ENCODE measurements at places on chromosomes 5 and 9. TPM values are rescaled to one million over a fixed set of nuclear protein-coding genes. Genes with fewer than 3 reads are reported as not detected.

The LCN1 gene
- 0.20 TPM for total RNA-seq

The FAM153A gene
- 0.10 TPM for total RNA-seq

The SLC24A2 gene
- total RNA-seq = not detected

The SH3RF2 gene
- total RNA-seq = 13.1 TPM

The CCDC183 gene
- 0.52 TPM for total RNA-seq

The KCNV2 gene
- total RNA-seq = not detected

The UBE2D2 gene
- 43.5 TPM for total RNA-seq

The FBP1 gene
- total RNA-seq = not detected

The CTNND2 gene
- not detected for total RNA-seq

The HRH2 gene
- 0.39 TPM for total RNA-seq

The LCN2 gene
- not detected for total RNA-seq

The C5 gene
- total RNA-seq = 5.3 TPM

The MEIKIN gene
- total RNA-seq = not detected

The CNTLN gene
- 10.0 TPM for total RNA-seq

The PCDHB10 gene
- total RNA-seq = 0.79 TPM

The C5orf34 gene
- total RNA-seq = 2.7 TPM

The INSL6 gene
- total RNA-seq = not detected

The FLT4 gene
- total RNA-seq = 0.33 TPM

The POU5F2 gene
- 1.2 TPM for total RNA-seq

The SPATA31D4 gene
- total RNA-seq = not detected

The IFNA10 gene
- total RNA-seq = not detected

The ZNF462 gene
- 18.2 TPM for total RNA-seq

The ZNF300 gene
- total RNA-seq = 3.9 TPM

The BHMT2 gene
- total RNA-seq = 6.4 TPM

The ZCCHC7 gene
- total RNA-seq = 17.2 TPM

The S1PR3 gene
- total RNA-seq = 9.9 TPM

The IFNA21 gene
- total RNA-seq = not detected

The TSLP gene
- 3.2 TPM for total RNA-seq

The TRIP13 gene
- total RNA-seq = 6.4 TPM

The ACSL6 gene
- total RNA-seq = 0.17 TPM
